ENCODE measurements at places on chromosomes 11 and 22.

DNA sequence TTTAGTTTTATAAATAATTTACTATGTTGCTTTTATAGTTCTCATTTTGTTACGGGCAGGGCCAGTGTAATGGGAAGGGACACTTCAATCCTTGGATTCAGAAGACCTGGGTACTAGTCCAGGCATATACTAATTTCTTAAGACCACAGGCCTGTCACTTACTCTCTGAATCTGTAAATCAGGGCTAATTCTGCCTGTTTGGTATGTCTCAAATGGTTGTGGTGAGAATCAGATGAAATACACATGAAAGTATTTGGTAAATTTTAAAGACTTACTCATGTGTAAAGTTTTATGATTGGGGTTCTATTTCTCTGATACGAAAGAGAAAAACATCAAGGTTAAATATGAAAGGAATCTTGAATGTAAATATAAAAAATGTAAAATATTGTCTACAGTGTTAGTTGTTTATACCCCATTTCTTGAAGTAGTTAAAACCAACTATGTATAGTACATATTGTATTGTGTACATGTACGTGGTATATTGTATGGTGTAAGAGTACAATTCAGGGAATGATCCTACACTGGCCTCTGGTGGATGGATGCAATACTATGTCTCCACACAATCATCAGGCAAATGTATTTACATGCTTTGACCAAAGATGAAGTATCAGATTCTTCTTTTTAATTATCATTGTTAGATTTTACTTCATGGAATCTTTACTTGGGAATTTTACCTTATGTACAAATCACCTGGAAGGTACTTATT is 24.5 kb upstream of the RAG2 start:
- no peak for DNase-seq

DNA sequence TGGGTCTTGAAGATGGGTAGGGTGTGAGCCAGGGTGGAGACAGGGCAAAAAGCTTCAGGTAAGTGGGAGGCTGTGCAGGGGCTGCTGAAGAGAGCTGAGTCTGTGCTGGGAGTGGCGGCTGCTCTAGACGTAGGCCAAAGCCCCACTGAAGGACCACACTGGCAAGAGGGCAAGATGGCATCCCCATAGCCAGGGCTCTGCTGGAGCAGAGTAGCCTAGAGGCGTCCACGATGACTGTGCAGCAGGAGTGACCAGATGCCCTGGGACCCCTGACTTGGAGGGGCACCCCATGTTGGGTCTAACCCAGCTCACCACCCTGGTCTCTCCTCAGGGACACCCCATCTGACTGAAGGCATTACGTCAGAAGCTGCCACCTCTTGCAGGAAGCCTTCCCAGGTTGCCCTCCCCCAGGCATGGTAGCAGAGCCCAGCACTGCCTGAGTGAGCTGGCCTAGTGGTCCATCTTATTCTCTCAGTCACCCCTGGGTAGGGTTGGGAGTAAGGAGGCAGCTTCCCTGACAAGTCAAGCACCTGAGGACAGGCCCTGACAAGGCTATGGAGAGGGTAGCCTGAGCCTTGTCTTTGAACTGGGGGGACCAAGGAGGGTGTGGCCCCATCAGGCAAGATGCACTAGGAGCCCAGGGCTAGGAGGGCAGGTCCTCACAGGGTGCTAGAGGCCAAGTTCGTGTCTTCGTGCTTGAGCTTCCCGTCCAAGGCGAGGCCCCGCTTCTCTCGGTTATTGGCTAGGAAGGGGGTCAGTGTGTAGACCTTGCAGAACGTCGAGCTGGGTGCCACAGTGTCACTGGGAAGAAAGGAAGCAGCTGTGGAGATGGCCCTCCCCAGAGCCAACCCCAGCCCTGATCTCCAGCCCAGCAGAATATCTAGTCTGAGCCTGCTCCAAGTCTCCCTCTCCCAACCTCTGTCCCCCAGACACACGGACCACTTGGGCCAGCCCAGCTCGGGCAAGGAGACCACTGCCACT is 33.1 kb downstream of the TPBGL start:
- no peak for DNase-seq

- DNase-seq, result no peak
Observed at GRCh38 chr11:2766166-2766565, 66.4 kb upstream of the KCNQ1OT1 start.

DNA sequence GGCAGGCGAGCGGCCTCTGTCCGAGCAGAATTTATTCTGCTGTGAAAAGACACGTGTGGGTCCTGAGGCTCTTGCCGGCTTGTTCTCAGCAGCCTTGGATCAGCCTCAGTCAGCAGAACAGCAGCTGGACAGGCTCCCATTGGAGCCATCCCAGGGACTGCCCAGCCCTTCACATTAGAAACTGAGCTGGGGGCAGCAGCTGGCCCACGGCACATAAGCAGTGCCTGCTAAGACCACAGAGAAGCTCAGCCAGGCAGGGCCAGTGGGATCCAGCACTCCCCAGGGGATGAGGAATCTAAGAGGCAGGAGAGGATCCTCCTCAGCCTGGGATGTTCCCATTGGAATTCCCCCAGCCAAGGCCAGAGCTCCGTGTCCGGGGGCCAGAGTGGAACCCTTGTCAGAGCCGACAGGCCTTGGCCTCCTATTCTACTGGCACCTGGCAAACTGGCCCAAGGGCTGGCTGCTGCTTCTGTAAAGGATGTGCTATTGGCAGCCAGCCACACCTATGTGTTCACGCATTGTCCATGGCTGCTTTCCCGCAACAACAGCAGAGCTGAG is 18.2 kb downstream of the RTN4R start:
- DNase-seq, result no peak

- no peak for DNase-seq
Observed at GRCh38 chr11:68845351-68846002, 3.8 kb upstream of the CPT1A start.

- DNase-seq, result no peak
Observed at GRCh38 chr22:30568137-30568805, 6.2 kb downstream of the GAL3ST1 start.

- DNase-seq, result no peak
Observed at GRCh38 chr11:113401718-113402117, 14.1 kb downstream of the ANKK1 start.

DNA sequence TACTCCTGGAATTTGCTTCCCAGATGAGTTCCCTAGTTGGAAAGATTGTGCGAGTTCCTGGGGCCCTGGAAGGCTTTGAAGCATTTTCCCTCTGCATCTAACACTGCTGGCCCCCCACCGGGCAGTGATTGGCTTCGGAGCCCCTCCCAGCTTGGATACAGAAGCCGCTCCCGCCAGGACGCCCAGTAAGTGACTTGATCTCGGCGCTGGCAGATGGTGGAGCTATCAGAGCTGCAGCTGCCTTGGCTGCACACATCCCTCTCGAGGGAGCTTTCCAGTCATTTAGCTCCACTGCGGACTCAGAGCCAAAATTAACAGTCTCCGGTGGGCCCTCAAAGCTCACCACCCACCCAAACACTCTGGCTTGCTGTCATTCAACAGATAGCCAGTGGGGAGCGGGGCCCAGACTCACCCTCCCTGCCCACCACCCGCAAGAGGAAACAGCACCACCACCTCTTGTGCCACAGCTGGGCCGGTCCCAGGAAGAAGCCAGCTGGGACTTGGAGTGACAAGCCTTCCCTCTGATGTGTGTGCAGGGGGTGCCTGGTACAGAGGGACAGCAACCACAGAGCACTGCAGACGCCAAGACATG is 162.3 kb downstream of the TRIM29 start:
- DNase-seq, result no peak
